Activated CD8-positive, alpha-beta memory T cell treated with anti-CD3 and anti-CD28 coated beads, Interleukin-2, amount 50 U/mL, for 48 hours (primary cell): ENCODE measurements at places on chromosomes 2 and 18.

- DNase-seq = no peak
Observed at GRCh38 chr2:101501443-101501842, 26.5 kb upstream of the RFX8 start.

DNA sequence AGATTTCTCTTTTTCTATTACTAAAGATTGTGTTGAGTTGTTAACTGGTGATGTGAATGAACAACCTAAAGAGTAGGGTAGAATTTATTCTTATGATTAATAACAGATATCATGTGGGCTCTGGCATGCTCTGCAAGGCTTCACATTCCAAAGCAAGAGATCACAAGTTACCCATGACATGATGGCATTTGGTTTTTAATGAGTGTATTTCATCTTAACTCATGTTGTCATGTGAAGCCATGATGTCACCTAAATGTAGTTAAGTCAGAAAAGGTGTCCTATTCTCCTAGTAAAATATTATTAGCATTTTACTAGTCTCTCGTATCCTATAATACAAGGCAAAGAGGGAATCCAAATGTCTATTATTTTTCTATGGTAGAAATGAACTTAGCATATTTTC is 678.0 kb downstream of the ARHGAP15 start:
- no peak for DNase-seq

DNA sequence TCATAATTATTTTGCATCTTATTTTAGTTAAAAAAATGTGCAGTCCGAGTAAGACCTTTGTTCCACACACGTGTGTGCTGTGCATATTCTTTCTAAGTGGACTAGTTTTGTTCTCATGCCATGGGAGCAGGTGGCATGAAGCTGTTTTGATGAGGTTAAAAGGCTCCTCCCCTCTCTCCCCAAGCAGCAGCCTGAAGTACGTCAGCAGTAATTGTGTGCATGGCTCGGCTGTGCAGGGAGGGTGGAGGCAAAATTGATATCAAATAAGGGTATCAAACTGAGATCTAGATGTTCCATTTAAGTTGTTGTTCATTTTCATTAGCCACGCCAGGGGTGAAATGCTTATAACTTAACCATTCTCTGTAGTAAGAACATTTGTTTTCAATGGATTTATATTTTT is at the start of gene NYAP2:
Gene NYAP2 (plus strand): TSS at position 207 of the 400 bp plus-strand sequence. CDS start 9,171 bp downstream, outside the sequence.
- no peak for DNase-seq

GRCh38 chr2:233977296-233977837 is 60.2 kb downstream of the TRPM8 start:
- DNase-seq = peak; percentile 38

GRCh38 chr2:29796446-29796845 is 124.9 kb downstream of the ALK start:
- no peak for DNase-seq

DNA sequence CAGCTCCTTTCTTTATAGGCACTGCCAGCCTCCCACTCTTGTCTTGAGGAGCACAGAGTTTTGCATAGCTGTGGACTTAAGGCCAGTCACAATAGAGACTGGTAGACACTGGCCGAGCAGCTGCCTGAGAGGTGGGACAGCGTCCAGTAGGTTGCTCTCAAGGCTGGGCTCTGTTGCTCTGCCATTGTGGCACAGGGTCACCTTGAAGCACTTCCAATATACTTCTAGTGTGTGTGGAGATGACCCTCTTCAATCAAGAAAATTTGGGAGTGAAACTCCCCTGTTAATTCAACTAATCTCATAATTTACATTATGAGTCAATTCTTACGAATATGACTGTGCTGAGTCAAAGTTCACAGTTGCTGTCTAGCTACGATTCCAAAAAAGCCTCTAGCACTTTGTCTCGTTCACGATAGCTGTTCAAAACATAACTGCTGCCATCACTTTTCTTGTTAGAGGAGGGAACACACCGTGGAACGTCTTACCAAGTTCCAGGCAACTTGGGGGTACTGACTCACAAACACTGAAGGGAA is 636.2 kb downstream of the EPHA4 start:
- DNase-seq = no peak

GRCh38 chr2:182587831-182588230 is 128.2 kb upstream of the DNAJC10 start:
- DNase-seq = no peak

DNA sequence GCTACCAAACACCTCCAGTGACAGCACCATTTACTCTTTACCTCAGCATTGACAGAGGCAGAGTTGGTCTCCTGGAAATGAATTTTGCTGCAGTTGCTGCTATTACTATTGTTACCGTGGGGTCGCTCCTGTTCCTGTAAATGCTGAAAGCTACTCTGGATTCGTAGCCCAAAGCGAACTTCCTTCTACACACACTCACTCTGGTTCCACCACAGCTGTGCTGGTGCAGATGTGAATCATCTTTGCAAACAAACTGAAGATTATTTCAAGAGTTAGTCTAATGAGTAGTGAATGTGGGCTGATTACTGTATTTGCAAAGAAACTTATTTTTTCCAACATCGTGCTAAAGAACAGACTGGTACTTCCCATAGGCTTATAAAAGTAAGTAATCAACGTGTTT is 304.0 kb downstream of the LPIN1 start:
- DNase-seq = no peak

DNA sequence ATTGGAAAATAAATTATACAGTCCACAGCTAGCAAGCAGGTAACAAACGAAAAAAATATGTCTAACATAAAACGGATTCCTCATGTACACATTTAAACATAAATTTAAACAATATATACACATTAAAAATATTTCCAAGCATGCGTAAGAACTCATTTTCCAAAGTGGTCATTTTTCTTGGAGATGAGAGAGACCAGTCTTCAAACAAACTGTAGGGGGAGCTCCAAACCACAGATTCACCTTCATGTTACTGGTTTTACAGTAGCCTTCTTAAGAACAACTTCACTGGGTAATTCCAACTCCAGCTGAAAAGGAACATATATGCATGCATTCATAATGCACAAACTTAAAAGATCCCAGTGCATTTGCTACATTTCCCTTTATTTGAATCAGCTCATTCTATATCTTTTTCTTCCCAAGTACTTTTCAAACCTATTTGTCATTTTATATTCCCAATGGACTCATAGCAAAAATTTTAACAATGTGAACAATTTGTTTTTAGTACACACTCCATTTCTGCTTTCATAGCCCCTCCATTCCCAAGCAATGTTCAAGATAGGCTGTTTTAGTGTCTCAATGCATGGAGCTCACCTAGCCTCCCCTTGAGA is 4.7 kb upstream of the STAMBP start:
- no peak for DNase-seq

GRCh38 chr2:178810422-178810821 is 3.2 kb upstream of the TTN start:
- DNase-seq = no peak

- no peak for DNase-seq
Observed at GRCh38 chr18:72223733-72224132, 320.4 kb downstream of the CBLN2 start.

GRCh38 chr2:95267458-95268210 is 6.6 kb upstream of the PROM2 start:
- DNase-seq = peak; percentile 34

DNA sequence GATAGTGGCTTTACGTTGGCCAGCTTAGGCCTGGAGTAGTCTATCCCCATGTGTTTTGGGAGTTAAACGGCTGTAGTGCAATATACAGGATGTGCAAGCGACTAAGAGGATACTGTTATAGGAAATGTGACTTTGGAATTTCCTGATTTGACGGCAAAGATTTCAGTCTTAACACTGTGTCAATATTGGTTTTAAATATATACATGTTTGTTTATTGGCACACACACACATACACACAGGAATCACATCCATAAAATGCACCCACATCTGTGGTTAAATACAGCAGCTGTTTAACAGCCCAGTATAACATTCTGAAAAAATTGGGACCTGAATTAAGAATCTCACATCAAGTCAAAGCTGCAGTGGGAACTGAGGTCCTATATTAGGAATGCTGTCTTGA is 347.1 kb downstream of the TXNL1 start:
- DNase-seq = no peak

GRCh38 chr2:199282309-199282708 is 175.4 kb downstream of the SATB2 start:
- DNase-seq = no peak

GRCh38 chr2:226655871-226656270 is 143.7 kb downstream of the IRS1 start:
- no peak for DNase-seq

DNA sequence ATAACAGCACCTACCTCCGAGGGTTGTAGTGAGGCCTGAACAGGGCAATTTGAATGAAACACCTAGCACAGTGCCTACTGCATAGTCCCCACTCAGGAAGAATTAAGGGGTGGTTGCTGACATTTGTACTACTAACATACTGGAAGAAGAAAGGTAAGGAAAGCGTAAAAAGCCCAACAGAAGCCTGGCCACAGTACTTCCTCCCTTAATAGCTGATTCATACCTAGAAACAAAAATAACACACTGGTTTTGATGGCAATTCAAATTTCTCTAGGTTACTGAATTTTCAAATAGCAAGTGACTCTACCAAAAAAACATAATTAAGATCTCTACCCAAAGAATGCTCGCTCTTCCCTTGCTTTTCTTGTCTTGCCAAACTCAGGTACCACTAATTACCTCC is 16.2 kb downstream of the SUCLG1 start:
- DNase-seq = no peak

DNA sequence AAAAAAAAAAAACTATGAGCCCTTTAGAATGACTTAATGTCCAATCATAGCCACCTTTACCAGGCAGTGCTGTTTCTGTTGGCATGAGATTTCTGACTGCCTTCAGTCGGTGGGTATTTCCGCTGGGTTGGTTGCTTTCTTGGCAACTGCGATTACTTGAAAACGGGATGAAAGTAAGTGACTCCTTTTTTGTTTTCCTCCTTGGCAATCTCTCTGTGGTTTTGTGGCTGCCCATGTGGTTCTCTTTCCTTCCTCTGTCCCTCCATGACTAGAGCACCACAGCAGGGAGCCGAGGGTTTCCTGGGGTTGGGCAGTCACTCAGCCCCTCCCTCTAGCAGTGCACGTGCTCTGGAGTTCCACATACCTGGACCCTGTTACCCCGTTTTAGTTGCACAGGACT is 112.1 kb downstream of the KLHL29 start:
- DNase-seq = peak; percentile 62

DNA sequence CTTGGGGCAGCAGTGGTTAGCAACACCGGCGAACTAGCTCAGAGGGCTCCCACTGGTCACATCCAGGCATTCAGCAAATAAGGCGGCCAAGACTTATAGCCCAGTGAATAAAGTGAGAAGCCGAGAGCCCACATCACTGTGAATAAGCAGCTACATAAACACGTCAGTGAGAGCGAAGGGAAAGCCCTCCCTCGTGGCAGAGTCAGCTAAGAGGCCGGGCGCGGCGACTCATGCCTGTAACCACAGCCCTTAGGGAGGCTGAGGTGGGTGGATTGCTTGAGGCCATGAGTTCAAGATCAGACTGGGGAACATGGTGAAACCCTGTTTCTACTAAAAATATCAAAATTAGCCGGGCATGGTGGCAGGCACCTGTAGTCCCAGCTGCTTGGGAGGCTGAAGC is 5.2 kb downstream of the D2HGDH start:
- peak; percentile 83 for DNase-seq

- DNase-seq = no peak
Observed at GRCh38 chr2:29272311-29272710, 157.1 kb downstream of the CLIP4 start.

GRCh38 chr18:23718243-23718720 is 29.0 kb downstream of the LAMA3 start:
- DNase-seq = no peak

- DNase-seq = no peak
Observed at GRCh38 chr2:177306550-177306949, 42.0 kb upstream of the NFE2L2 start.

- DNase-seq = no peak
Observed at GRCh38 chr2:212535996-212536816, 2.4 kb downstream of the ERBB4 start.

GRCh38 chr2:9240745-9241144 is 34.1 kb downstream of the ASAP2 start:
- DNase-seq = peak; percentile 47

DNA sequence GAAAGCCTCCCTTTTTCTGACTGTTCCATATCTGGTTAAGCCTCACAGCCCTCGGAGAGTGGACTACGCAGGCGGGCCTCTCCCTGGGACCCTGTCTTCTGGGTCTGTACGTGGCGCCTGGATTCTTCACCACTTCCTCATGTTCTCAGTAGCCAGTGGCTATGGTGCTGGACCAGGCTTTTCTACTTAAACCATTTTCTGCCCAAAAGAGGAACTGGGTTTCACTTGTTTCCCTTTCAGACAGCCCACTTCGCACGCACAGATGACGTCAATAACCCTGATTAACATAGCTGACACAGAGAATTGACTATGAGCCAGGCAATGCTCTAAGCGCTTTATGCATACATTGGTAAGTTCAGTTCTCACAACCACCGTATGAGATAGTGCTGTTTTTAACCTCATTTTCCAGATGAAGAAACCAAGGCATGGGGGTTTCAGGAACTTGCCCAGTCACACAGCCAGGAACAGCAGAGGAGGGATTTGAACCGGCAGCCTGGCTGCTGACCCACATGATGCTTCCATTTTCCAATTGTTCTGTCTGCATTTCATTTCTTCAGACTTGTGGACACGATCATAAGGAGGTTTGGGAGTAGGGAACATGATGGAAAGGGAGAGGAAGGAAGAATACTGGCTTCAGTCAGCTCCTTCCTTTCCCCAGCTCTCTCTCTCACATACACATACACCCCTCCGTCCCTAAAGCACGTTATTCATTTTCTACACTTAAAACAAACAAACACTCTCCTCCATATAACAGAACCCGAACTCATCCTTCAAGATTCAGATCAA is 41.7 kb downstream of the MYOM1 start:
- DNase-seq = no peak

DNA sequence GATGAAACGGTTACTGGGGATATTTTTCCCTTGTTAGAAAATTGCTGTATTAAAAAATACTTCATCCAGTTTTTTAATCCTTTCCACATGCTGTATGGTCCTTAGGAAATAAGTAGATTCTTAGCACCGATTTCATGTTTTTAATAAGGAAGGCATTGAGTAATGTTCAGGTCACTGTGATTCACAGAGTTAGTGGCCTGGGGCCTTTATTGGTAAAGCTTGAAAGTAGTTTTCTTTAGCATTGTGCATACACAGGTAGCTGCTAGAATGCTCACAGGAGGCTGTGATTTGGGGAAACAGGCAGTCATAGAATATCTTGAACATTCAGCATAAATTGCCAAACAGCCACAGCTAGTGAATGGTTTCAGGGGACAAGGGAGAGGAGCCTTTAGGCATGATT is 79.8 kb downstream of the XRCC5 start:
- no peak for DNase-seq

DNA sequence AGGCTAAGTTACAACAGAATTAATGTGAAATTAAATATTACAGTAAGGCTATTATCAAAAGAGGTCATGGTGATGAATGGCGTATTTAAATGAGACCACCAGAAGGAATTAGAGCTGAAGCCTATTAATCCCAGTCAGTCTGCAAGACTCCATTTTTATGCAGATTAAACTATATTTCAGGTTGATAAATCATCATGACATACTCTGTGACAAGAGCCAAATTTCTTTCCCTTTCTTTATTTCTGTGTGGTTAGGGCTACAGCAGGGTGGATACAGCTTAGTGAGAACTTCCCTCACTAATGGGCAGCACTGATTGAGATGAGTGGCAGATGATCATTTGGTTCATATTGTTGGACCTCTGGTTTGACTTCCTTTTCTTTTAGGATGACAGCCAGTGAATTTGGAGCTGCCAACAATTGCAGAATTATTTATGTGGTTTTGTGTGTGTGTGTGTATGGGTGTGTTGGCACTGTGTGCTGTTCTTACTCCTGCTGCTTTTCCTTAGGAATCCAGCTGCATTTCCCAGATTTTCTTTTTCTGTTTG is 481.3 kb downstream of the PIK3C3 start:
- no peak for DNase-seq
